Suprapubic skin (tissue), 4 donors: ENCODE measurements at places on chromosomes 7 and 10.

DNA sequence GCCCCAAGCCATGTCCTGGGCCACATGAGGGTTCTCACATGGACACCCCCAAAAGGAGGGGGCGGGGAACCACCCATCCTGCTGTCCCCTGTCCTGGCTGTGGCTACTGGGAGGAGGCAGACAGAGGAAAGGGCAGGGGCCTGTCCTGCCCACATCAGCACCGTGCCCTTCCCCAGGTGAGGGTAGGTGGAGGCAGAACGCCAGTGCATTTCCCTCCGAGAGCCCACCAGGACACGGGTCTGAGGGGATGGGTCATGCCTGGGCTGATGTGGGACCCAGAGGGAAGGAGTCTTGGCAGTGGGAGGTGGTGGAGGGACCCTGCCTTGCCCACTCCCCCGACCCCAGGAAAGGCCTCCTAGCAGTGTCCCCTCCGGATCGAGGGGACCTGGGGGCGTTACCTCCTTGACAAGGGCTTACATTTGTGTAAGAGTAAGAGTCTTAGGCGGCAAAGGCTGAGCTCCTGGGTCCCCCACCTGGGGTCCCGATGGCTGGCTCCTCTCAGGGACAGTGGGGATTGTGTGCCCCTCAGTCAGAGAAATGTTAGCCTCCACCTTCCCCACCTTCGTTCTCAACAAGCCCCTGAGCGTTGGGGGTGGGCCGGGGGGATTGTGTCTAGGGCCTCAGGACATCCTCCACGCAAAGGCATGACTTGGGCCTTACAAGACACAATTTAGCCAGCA is 6.1 kb downstream of the CRYGN start:
- no peak for DNase-seq

DNA sequence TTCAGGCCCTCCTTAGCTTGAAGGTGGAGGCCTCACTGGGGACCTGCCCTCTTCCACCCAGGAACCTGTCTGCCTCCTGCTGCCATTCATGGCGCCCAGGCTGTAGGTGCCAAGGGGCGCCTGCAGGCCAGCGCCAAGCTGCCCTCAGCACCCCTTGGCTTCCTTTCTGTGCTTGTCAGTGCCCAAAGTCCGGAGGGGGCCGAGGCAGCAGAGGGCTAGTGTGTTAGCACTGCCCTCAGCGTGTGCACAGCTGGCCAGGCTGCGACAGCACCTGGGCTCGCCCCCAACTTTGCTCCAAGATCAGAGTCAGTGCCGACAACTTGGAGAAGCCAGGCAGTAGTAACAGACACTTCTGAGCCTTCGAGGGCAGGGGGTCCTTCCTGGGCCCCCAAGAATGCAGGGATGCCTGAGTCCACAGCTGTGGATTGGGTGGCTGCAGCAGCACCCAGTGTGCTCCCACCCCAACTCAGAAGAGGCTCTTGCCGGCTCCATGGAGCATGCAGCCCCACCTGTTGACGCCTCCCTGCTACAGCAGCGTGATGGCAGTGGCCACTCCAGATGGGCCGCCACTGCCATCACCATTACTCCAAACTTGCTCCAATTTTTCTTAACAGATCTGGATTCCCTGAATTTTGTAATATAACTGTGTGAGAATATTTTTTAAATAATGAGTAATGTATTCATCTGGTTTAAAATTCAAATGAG is 41.7 kb downstream of the CACUL1 start:
- DNase-seq, result no peak

DNA sequence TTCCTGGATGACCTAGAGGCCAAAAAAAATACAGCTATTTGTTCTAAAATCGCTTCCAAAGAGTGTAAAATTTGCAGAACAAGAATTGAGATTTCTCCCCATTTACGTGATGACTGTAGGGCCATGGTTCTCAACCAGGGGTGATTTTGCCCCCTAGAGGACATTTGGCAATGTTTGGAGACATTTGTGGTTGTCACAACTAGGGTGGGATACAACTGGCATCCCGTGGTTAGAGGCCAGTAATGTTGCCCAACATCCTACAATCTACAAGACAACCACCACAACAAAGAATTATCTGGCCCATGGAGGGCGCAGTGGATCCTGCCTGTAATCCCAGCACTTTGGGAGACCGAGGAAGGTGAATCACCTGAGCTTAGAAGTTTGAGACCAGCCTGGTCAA is 22.8 kb upstream of the MALSU1 start:
- no peak for DNase-seq

GRCh38 chr10:125868372-125868975 is 12.6 kb downstream of the DHX32 start:
- DNase-seq, result no peak
